ENCODE measurements at places on chromosomes 12 and 14.

- H3K27me3 ChIP-seq: peaks cover 32% of the 10 kb centered on the region
- H3K4me3 ChIP-seq: no peak overlapping the region
- H3K4me1 ChIP-seq: peaks cover 17% of the 10 kb centered on the region
- no peak for DNase-seq
- no peak overlapping the region for H3K27ac ChIP-seq
Observed at GRCh38 chr14:72888192-72888591, 5.7 kb downstream of the DPF3 start.

DNA sequence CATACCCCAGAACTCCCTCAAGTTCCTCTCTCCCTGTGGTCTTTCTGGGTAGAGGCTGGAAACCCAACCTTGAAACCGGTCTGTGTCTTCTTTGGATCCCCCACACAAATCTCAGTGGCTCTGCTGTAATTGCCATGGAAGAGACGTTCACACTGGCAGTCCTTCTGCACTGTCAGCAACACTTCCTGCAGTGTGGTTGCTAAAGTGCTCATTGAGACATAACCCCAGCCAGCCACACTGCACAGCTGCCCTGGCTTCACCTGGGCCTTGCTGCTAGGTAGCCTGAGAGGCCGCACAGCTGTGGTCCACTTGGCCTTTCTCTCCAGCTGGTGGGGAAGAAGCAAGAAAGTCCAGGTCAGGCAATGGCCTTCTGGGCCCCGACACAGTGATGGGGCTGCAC, 2.4 kb downstream of the GZMH start:
- H3K36me3 ChIP-seq: peaks cover 4% of the 10 kb centered on the region
- H3K27me3 ChIP-seq: peaks cover 6% of the 10 kb centered on the region
- peaks cover 67% of the 10 kb centered on the region for H3K4me1 ChIP-seq
- peak overlapping the region; percentile 81 for H3K4me3 ChIP-seq
- DNase-seq: no peak

- H3K4me1 ChIP-seq: no peaks in the 10 kb centered on the region
- no peak for DNase-seq
- H3K27ac ChIP-seq: no peak overlapping the region
- no peak overlapping the region for H3K4me3 ChIP-seq
- no peaks in the 10 kb centered on the region for H3K27me3 ChIP-seq
Observed at GRCh38 chr12:95141310-95141709, 67.9 kb upstream of the NR2C1 start.

GRCh38 chr12:58148405-58148804, 207.0 kb downstream of the ATP23 start:
- H3K27me3 ChIP-seq: peaks cover 11% of the 10 kb centered on the region
- no peak for DNase-seq
- H3K27ac ChIP-seq: no peak overlapping the region
- no peaks in the 10 kb centered on the region for H3K4me1 ChIP-seq
- no peaks in the 10 kb centered on the region for H3K36me3 ChIP-seq

GRCh38 chr12:41486718-41487117, 298.6 kb downstream of the PDZRN4 start:
- no peaks in the 10 kb centered on the region for H3K27me3 ChIP-seq
- H3K36me3 ChIP-seq: no peaks in the 10 kb centered on the region
- H3K4me1 ChIP-seq: no peaks in the 10 kb centered on the region
- no peak for DNase-seq
- no peak overlapping the region for H3K27ac ChIP-seq

DNA sequence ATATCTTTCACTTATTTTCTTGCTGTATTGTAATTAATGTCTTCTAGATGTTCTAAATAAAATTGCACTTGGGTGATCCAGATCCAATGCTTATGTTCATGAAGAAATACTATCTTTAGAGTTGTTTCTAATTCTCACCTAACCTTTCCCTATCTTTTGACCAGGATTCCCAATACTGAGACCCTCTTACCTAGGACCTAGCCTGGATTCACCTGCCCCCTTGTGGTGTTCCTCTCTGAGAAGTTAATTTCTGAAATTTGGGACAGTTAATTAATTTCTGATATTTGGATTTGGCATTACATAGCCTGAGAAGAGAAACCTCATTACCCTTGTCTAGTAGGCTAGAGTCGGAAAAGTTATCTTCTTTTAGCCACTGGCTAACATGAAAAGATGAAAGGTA, 29.5 kb downstream of the FOXA1 start:
- H3K4me3 ChIP-seq: no peak overlapping the region
- H3K4me1 ChIP-seq: no peaks in the 10 kb centered on the region
- no peak for DNase-seq
- H3K27ac ChIP-seq: no peak overlapping the region
- H3K36me3 ChIP-seq: no peaks in the 10 kb centered on the region
- no peaks in the 10 kb centered on the region for H3K27me3 ChIP-seq

GRCh38 chr12:128290938-128291337, 24.0 kb downstream of the TMEM132C start:
- H3K4me1 ChIP-seq: no peaks in the 10 kb centered on the region
- H3K36me3 ChIP-seq: no peaks in the 10 kb centered on the region
- DNase-seq: no peak

GRCh38 chr12:106074361-106074705, 64.4 kb downstream of the NUAK1 start:
- H3K4me3 ChIP-seq: no peak overlapping the region
- no peak overlapping the region for H3K27ac ChIP-seq
- no peaks in the 10 kb centered on the region for H3K36me3 ChIP-seq
- no peak for DNase-seq

DNA sequence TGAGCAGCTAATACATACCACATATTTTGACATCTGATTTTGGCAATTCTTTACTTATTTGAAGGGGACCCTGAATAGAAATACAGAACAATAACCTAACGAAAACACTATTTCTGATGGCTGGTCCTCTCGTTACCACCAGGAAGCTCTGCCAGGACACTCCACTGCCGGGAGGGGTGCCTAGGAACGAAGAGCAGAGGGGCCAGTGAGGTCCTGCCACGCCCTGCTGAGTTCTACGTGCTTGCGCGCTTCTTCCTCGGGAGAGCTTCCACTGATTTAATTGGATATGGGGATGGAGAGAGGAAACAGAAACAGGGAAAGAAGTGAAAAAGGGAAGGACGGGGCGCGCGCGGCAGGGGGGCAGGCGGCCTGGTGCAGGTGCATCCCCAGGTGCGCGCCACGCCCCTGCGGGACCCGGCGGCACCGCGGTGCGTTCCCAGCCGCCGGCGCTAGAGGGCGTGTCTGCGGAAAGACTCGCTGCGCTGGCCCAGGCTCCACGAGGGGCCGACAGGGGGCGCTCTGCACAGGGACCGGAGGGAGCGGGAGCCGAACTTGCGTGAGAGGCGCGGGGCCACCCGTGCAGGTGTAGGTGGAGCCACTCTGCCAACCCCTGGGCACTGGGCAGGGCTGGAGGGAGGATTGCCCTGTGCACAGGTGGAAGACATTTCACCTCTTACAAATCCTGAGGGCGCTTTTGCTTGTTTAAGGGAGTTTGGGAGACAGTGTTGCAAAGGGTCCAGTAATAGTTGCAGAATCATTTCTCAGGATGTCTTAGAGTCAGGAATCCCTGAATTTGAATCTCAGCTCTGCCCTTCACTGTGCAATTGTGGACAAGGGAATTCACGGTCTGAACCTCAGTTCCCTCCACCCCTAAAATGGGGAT, 986.3 kb upstream of the TMEM132C start:
- no peaks in the 10 kb centered on the region for H3K36me3 ChIP-seq
- peak; percentile 84 for DNase-seq
- H3K4me1 ChIP-seq: no peaks in the 10 kb centered on the region
- no peak overlapping the region for H3K4me3 ChIP-seq
- H3K27me3 ChIP-seq: peaks cover 8% of the 10 kb centered on the region

- DNase-seq: no peak
- no peak overlapping the region for H3K4me3 ChIP-seq
- no peaks in the 10 kb centered on the region for H3K36me3 ChIP-seq
Observed at GRCh38 chr14:37122288-37122687, 50.1 kb downstream of the SLC25A21 start.

DNA sequence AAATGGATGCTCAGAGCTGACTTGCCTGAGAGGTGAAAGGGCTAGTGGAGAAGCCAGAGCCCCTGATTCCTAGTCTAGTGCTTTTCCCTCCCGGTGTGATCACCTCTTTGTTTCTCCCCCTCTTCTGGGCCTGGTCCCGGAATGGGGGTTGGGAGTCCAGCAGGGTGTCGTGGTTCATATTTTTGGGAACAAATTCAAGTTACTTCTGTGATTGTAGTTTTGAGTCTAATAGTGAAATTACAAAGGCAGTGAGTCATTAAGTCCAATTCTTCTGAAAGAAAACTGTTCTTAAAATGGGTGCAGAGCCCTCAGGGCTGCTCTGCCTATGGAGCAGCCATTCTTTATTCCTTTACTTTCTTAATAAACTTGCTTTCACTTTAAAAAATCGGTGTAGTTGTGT, 7.6 kb downstream of the SUSD6 start:
- peak overlapping the region; percentile 88 for H3K27ac ChIP-seq
- no peaks in the 10 kb centered on the region for H3K27me3 ChIP-seq
- peaks cover 28% of the 10 kb centered on the region for H3K36me3 ChIP-seq
- H3K4me1 ChIP-seq: peaks cover 97% of the 10 kb centered on the region
- no peak for DNase-seq

DNA sequence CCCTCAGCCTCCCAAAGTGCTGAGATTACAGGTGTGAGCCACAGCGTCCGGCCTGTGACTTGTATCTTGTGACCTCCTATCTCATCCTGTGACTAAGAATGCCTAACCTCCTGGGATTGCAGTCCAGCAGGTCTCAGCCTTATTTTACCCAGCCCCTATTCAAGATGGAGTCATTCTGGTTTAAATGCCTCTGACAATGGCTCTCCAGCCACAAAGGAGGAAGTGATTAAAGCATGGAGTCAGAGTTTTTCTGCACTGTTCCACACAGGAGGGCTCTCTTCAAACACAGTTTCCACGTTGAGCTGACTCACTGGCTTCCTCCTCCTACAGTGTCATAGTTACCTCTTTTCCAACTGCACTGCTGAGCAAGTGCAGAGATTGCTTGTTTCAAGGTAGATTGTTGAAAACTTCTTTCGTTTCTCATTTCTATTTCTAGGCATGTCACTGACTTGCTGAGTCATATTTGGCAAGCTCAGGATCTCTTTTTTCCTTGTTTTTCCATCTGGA, 383.8 kb downstream of the PCNX1 start:
- no peaks in the 10 kb centered on the region for H3K27me3 ChIP-seq
- peak overlapping the region; percentile 74 for H3K27ac ChIP-seq
- H3K36me3 ChIP-seq: peaks cover 3% of the 10 kb centered on the region
- H3K4me3 ChIP-seq: no peak overlapping the region

DNA sequence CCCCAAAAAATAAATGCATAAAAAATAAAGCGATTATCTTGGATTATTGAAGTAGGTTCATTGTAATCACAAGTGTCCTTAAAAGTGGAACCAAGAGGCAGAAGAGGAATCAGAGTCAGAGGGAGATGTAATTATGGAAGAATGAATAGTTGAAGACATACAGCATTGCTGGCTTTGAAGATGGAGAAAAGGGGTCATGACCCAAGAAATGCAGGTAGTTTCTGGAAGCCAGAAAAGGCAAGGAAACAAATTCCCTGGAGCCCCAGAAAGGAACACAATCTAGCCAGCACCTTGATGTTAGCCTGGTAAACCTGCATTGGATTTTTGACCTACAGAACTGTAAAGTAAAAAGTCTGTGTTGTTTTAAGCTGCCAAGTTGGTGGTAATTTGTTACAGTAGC, 57.5 kb upstream of the PTGR2 start:
- H3K4me1 ChIP-seq: peaks cover 12% of the 10 kb centered on the region
- DNase-seq: no peak
- H3K27ac ChIP-seq: no peak overlapping the region
- no peaks in the 10 kb centered on the region for H3K36me3 ChIP-seq

- H3K27ac ChIP-seq: no peak overlapping the region
- peak overlapping the region; percentile 91 for H3K4me3 ChIP-seq
- H3K4me1 ChIP-seq: peaks cover 45% of the 10 kb centered on the region
- H3K27me3 ChIP-seq: no peaks in the 10 kb centered on the region
- DNase-seq: no peak
- peaks cover 14% of the 10 kb centered on the region for H3K36me3 ChIP-seq
Observed at GRCh38 chr14:95157048-95157326, 342 bp downstream of the DICER1 start.

GRCh38 chr12:29796823-29797263, 13.1 kb upstream of the TMTC1 start:
- no peak overlapping the region for H3K4me3 ChIP-seq
- no peaks in the 10 kb centered on the region for H3K27me3 ChIP-seq
- H3K4me1 ChIP-seq: no peaks in the 10 kb centered on the region
- H3K27ac ChIP-seq: no peak overlapping the region

- no peaks in the 10 kb centered on the region for H3K27me3 ChIP-seq
- peaks cover 18% of the 10 kb centered on the region for H3K4me1 ChIP-seq
- H3K4me3 ChIP-seq: no peak overlapping the region
Observed at GRCh38 chr14:102390064-102390855, 27.5 kb downstream of the TECPR2 start.

- peak; percentile 69 for DNase-seq
- peaks cover 42% of the 10 kb centered on the region for H3K36me3 ChIP-seq
- H3K4me1 ChIP-seq: peaks cover 66% of the 10 kb centered on the region
- no peaks in the 10 kb centered on the region for H3K27me3 ChIP-seq
Observed at GRCh38 chr14:75522224-75522982, at the start of gene BATF. TSS of gene BATF (plus strand) at chr14:75522469. CDS start at chr14:75522683, 214 bp downstream.

- no peaks in the 10 kb centered on the region for H3K27me3 ChIP-seq
- peaks cover 5% of the 10 kb centered on the region for H3K36me3 ChIP-seq
- DNase-seq: peak; percentile 81
- no peak overlapping the region for H3K4me3 ChIP-seq
Observed at GRCh38 chr12:47715393-47715876, 9.6 kb upstream of the RPAP3 start.

DNA sequence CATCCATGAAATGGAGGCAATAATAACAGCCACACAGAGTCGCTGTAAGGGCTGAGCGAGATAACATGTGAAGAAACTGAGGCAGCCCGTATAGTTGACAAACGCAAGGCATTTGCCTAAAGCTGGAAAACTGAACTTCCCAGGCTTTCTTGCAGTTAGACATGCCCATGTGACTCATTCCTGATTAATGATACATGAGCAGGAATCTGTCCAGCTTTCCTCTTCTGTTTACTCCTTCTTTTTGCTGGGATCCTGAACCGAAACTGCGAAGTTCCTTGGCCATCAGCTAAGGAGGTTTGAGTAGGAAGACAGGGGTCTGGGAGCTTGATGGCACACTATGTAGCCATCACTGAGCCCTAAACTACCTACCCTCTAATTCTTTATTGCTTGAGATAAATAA, 52.2 kb downstream of the ST8SIA1 start:
- no peak overlapping the region for H3K4me3 ChIP-seq
- no peak for DNase-seq
- no peaks in the 10 kb centered on the region for H3K36me3 ChIP-seq
- H3K27me3 ChIP-seq: peaks cover 6% of the 10 kb centered on the region
- no peaks in the 10 kb centered on the region for H3K4me1 ChIP-seq

GRCh38 chr14:106268013-106268727, 741.8 kb downstream of the TMEM121 start:
- no peaks in the 10 kb centered on the region for H3K36me3 ChIP-seq
- no peak overlapping the region for H3K27ac ChIP-seq
- H3K27me3 ChIP-seq: peaks cover 3% of the 10 kb centered on the region
- no peak overlapping the region for H3K4me3 ChIP-seq
- peaks cover 8% of the 10 kb centered on the region for H3K4me1 ChIP-seq

DNA sequence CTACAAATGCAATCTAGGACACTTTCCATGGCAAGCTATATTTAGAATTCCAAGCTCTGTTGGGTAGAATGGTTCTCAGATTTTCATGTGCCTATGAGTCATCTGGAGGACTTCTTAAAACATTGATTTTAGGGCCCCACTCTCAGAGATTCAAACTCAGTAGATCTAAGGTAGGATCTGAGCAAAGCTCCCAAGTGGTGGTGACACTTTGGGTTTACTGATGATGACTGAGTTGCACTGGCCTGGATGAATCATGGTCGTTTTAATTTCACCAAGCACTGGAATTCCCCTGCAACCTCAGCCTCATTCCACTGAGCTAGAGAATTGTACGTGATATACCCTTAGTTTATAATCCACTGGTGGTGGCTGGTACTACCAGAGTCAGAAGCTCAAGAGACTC, 86.5 kb downstream of the PPM1H start:
- no peaks in the 10 kb centered on the region for H3K36me3 ChIP-seq
- H3K4me3 ChIP-seq: no peak overlapping the region
- H3K4me1 ChIP-seq: no peaks in the 10 kb centered on the region

Measured in activated naive CD8-positive, alpha-beta T cell treated with anti-CD3 and anti-CD28 coated beads, Interleukin-2, amount 50 U/mL, for 24 hours (primary cell).